Activated naive CD8-positive, alpha-beta T cell treated with anti-CD3 and anti-CD28 coated beads, Interleukin-2, amount 50 U/mL, for 24 hours (primary cell): ENCODE measurements at places on chromosomes 11 and 22.
A peak's percentile ranks its signal among the peaks of the same experiment; 100 is the strongest.

- no peaks in the 10 kb centered on the region for H3K36me3 ChIP-seq
- no peak overlapping the region for H3K4me3 ChIP-seq
- H3K4me1 ChIP-seq, result peaks cover 3% of the 10 kb centered on the region
Measured at GRCh38 chr11:92410526-92410925, 185.9 kb downstream of the FAT3 start.

- no peak overlapping the region for H3K27ac ChIP-seq
- no peak overlapping the region for H3K4me3 ChIP-seq
- H3K27me3 ChIP-seq, result peaks cover 1% of the 10 kb centered on the region
- DNase-seq, result no peak
- peaks cover 3% of the 10 kb centered on the region for H3K4me1 ChIP-seq
- no peaks in the 10 kb centered on the region for H3K36me3 ChIP-seq
Measured at GRCh38 chr11:18692941-18693760, 5.4 kb upstream of the TMEM86A start.

DNA sequence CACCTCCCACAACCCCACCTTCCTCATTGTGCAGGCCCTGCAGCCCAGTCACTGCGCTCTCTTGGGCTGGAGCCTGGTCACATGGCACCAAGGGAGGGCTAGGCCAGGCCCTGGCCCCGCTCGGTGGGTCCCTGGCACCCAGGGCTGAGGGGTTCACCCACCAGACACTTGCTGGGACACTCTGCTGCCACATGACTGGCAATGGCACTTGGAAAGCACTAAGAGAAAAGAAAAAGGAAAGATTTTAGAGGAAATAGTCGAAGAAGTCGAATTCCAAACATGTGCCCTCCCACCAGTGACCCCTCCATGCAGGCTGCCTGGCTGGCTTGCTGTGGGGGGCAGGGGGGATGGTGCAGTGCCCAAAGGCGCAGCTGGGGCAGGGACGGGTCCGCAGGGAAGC is 12.3 kb upstream of the TTLL8 start:
- no peaks in the 10 kb centered on the region for H3K36me3 ChIP-seq
- H3K4me1 ChIP-seq, result no peaks in the 10 kb centered on the region
- no peaks in the 10 kb centered on the region for H3K27me3 ChIP-seq
- no peak overlapping the region for H3K4me3 ChIP-seq

DNA sequence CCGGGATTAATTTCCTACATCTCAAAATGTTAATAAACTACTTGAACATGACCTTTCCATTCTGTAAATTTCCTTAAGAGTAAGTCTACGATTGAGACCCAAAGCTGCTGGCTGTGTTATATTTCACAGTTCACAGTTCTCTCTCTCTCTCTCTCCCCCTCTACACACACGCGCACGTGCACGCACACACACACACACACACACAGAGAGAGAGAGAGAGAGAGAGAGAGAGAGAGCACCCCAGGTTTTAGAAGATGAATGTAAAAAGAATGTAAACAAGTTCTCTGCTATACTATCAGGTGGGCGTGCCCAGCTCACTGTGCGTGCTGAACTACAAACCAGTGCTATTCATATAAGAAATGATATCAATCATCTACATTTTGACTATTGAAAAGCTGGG is 3.3 kb downstream of the BDNF start:
- peaks cover 22% of the 10 kb centered on the region for H3K4me1 ChIP-seq
- no peak for DNase-seq
- H3K36me3 ChIP-seq, result no peaks in the 10 kb centered on the region
- H3K27me3 ChIP-seq, result peaks cover 52% of the 10 kb centered on the region
- H3K27ac ChIP-seq, result no peak overlapping the region
- H3K4me3 ChIP-seq, result no peak overlapping the region

DNA sequence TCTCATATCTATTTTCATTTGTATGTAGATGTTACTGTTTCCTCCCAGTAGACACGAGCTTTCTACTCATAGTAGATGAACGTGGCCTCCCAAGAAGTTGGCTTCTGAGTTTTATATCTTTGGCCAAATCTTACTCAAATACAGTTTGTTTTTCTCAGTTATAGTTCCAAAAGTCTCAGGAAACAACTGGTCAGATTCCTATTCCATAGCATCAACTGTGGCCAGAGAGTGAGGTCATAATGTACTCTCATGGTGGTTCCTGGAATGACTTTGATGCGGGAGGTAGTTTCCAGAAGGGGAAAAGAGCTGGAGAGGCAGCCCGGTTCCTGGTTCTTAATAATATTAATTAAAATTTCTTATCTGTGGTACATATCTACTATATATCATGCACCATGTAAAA is 77.3 kb downstream of the SLC17A6 start:
- no peaks in the 10 kb centered on the region for H3K4me1 ChIP-seq
- no peak overlapping the region for H3K4me3 ChIP-seq
- H3K27ac ChIP-seq, result no peak overlapping the region
- H3K36me3 ChIP-seq, result no peaks in the 10 kb centered on the region
- DNase-seq, result no peak

DNA sequence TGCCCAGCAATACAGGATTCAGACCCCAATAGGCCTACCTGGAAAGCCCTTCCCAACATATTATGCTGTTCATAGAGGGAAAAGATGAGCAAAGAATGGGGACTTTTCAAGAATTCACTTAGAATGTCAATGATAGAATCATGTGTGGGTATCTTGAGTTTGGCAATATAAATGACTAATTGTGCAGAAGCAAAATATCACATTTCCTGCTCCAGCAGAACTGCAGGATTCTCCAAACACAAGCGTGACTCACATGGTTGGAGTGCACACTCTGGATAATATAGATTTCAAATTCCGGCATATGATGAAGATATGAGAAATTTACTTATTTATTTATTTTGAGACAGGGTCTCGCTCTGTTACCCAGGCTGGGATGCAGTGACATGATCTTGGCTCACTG is 12.5 kb upstream of the APOL5 start:
- DNase-seq, result no peak
- no peaks in the 10 kb centered on the region for H3K27me3 ChIP-seq
- no peaks in the 10 kb centered on the region for H3K4me1 ChIP-seq
- H3K27ac ChIP-seq, result no peak overlapping the region

DNA sequence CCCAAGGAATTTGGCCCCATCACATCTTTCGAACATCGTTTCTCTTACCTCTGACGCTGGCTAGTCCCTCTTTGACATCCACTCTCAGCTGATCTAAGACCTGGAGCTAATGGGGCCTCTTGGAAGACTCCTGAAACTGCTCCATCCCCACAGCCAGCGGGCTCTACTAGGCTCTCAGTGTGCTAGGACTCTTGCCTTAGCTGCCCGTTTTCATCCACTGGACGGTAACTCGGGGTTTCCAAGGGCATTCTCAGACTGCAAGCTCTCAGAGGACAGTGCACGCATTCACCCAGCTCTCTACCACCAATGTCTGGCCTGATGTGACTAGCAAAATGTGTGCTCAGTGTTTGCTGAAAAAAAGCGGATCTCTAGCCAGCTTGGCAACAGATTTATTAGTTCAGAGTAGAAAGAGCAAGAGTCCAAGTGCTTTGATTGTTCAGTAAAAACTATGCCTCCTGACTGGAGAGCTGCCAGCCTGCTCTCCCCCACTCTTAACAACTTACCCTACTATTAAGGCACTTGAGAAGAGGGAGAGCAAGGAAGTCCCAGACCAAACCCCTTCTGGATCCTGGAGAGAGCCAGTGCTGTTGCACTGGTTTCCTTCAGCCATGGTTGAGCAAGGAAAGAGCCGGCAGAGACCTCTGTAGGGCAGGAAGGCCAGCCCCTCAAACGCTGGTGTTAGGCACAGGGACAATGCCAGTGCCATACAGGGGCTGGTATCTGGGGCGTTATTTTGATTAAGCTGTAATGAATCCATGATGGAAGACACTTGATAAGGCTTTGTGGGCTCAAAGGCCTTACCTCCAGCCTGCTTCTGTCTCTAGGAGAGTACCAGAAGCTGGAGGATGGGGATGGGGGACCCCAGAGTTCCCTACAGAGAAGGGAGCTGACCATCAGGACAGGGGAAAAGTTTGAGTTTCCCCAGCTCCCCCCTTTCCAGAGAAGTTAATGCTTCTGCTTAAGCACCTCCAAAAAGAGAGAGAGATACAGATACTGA is 9.2 kb downstream of the RELA start:
- no peak for DNase-seq
- peak overlapping the region; percentile 84 for H3K4me3 ChIP-seq
- peak overlapping the region; percentile 97 for H3K27ac ChIP-seq
- peaks cover 42% of the 10 kb centered on the region for H3K4me1 ChIP-seq
- H3K27me3 ChIP-seq, result peaks cover 3% of the 10 kb centered on the region

DNA sequence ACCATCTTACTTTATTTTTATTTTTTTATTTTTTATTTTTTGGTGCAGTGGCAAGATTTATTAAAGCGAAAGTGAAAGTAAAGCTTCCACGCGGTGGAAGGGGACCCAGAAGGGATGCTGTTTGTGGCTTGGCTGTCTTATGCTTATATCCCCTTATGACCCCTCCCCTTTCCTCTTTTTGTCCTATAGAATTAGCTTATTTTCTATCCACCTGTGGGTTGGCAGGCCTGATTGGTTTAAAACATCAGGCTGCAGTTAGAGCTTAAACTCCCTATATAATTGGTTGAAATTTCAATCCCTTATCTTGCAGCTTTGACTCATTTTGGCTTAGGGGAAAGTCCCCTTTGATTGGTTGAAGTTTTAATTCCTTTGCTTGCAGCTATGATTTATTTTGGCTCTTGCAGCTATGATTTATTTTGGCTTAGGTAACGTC is 50.5 kb downstream of the NNMT start:
- H3K4me3 ChIP-seq, result peak overlapping the region; percentile 45
- peaks cover 2% of the 10 kb centered on the region for H3K4me1 ChIP-seq
- no peaks in the 10 kb centered on the region for H3K36me3 ChIP-seq
- peaks cover 3% of the 10 kb centered on the region for H3K27me3 ChIP-seq
- no peak overlapping the region for H3K27ac ChIP-seq

DNA sequence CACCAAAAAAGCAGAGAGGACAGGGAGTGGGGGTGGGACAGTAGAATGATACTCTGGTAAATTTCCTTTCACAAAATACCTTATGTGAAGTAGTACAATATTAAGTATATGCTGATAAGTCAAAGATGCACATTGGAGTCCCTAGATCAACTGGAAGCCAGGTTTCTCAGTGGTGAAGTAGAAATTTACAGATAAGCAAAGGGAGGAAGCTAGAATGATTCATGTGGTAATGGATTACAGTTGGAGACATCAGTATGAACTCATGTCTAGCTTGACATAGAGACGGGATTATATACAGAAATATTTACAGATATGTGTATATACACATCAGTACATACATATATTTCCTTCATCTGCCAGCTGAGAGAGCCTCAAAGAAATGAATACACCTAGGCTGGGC is 21.5 kb downstream of the PLEKHB1 start:
- no peaks in the 10 kb centered on the region for H3K36me3 ChIP-seq
- H3K27ac ChIP-seq, result no peak overlapping the region
- DNase-seq, result no peak
- no peak overlapping the region for H3K4me3 ChIP-seq
- H3K27me3 ChIP-seq, result no peaks in the 10 kb centered on the region

DNA sequence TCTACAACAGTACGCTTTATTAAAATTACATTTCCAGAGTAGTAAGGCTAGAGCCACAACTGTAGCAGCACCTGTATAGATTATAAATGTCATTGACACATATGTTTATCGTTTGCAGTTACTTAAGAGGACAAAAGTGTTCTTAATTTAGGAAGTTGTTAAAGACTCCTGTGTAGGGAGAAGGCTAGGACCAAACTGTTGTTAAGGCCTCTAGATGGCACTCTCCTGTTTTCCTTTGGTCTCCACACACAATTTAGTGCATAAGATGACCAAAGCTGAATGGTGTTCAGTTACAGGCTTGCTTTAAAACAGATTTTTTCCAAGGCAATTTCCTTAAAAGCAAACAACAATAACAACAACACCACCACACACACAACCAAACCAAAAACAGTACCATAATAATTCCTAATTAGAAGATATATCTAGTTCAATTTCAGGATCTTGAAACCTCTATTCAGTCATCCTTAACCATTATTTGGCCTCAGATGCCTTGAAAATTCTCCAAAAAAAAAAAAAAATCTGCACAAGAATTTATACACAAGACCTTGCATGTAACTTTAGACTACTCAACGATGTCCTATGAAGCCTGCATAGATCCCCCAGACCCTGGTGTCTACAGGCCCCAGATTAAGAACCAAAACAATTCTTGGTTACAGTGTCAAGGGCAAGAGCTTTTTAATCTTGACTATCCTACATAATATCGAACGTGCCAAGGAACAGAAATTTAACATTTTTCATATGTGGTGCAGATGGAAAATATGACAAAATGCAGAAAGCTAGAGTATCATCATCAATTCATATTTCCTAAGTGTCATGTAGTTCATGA is 42.6 kb upstream of the APOA1 start:
- H3K36me3 ChIP-seq, result peaks cover 10% of the 10 kb centered on the region
- H3K4me3 ChIP-seq, result no peak overlapping the region
- no peak for DNase-seq
- H3K27ac ChIP-seq, result no peak overlapping the region
- no peaks in the 10 kb centered on the region for H3K27me3 ChIP-seq
- H3K4me1 ChIP-seq, result peaks cover 27% of the 10 kb centered on the region

DNA sequence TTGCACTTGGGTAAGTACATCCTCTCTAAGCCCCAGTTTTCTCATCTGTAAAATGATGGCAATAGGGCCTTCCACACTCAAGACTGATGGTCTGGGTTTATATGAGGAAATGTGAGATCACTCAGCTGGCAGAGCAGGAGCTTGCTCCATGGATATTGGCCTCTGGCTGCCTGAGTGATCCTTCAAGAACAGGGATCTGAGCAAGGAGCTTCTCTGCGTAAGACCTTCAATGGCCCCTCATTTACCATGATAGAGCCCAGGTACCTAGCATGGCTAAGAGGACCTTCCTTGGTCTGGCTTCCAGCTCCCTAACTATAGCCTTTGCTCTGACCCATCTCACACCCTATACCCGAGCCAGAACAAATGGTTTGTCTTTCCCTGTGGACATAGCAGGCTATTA is 5.5 kb downstream of the ROBO4 start:
- no peak overlapping the region for H3K4me3 ChIP-seq
- DNase-seq, result no peak
- no peaks in the 10 kb centered on the region for H3K27me3 ChIP-seq
- no peaks in the 10 kb centered on the region for H3K4me1 ChIP-seq

GRCh38 chr11:65381716-65382032 is 772 bp downstream of the SLC25A45 start:
- H3K36me3 ChIP-seq, result no peaks in the 10 kb centered on the region
- DNase-seq, result no peak
- peak overlapping the region; percentile 98 for H3K27ac ChIP-seq
- H3K27me3 ChIP-seq, result no peaks in the 10 kb centered on the region
- H3K4me1 ChIP-seq, result peaks cover 60% of the 10 kb centered on the region
- peak overlapping the region; percentile 87 for H3K4me3 ChIP-seq

DNA sequence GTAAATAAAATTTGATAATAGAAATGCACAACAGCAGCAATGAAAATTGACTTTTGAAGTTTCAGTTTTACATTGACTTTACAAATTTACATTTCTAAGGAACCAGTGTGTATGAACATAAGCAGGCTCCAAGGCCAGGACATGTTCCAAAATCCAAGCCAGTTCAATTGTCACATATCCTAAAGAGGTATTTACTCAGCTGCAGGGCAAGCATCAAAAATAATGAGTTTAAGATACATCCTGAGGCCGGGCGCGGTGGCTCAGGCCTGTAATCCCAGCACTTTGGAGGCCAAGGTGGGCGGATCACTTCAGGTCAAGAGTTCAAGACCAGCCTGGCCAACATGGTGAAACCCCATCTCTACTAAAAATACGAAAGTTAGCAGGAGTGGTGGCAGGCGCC is 39.0 kb upstream of the AKIP1 start:
- no peak for DNase-seq
- peak overlapping the region; percentile 34 for H3K4me3 ChIP-seq
- H3K27ac ChIP-seq, result no peak overlapping the region
- peaks cover 54% of the 10 kb centered on the region for H3K27me3 ChIP-seq
- H3K36me3 ChIP-seq, result no peaks in the 10 kb centered on the region
- H3K4me1 ChIP-seq, result peaks cover 11% of the 10 kb centered on the region
